ENCODE measurements at places on chromosomes 6 and 20.

DNA sequence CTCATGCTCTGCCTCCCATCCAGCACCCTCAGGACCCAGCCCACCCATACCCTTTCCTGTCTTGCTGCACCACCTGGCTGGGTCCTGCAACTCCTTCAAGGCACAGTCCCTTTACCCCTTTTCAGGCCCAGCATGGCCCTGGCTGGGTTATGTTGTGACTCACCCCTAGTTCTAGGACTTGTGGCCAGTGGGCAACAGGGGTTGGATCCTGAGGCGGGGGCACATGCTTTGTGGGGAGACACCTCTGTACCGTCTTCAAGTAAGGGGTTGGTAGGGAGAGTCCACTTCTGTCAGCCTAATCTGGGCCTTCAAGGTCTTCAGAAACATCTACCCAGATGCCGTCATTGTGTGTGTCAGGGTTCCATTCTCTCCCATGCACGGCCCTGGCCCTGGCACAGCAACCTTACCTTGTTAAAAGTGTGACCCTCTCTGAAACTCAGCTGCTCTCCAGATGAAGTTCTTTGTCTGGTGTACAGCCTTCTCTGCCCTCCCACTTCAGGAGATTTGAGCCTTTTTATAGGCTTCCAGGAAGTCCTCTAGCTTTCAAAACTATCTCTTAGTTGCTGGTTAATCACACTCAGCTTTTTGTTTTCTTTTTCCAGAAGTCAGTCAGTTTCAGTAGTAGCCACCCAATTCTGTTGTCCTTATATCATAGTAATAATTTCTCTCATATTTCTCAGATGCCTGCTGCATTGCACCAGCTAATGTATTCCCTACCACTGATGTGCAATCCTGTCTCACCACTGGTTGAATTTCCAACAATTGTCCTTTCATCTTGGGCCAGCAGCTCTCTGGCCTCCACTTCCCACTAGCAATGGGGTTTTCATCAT lies 107.3 kb downstream of the NRN1 start:
- DNase-seq, result no peak

GRCh38 chr6:31578184-31579118 lies 3.1 kb downstream of the TNF start:
- no peak for DNase-seq

GRCh38 chr6:157982563-157983405 lies 1.1 kb downstream of the SYNJ2 start:
- DNase-seq, result peak; percentile 66

- no peak for DNase-seq
These were observed 114.8 kb downstream of the CRYBG1 start for GRCh38 chr6:106475284-106475683.

DNA sequence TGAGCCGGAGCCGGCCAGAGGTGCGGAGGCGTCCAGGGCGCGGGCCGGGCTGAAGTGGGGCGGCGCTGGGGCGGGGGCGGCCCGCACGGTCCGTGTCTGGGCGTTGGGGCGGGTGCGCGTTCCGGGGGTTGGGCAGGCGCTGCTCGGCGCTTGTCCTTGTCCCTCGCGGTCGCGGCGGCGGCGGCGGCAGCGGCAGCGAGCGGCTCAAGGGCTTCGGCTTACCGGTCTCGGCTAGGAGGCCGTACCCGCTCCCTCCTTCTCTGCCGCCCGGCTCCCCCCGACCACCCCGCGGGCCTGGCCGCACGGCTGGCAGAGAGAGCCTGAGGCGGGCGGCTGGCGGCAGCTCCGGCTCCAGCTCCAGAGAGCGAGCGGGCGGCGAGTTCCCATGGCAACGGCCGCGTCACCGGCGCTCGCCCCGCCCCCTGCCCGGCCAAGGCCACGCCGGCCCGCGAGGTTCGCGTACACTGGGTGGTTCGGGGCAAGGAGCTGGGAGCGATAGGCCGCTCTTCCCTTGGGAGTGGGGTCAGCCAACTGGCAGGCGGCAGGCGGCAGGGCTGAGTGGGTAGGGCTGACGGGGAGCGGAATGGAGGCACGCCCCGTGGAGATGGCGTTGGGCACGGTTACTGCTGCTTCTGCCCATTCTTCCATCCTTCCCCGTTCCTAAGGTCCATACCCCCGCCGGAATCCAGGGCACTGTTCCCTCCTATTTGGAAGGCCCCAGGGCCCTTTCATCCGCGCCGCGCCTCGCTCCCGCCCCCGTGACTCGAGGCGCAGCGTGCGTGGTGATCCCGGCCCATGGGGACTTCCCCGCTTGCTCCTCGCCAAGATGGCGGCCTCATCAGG lies at the start of gene LRRC73:
TSS of gene LRRC73 (minus strand) at position 363 of the 843 bp plus-strand sequence. CDS start 561 bp downstream, outside the sequence.
- DNase-seq, result peak; percentile 70

- no peak for DNase-seq
These were observed 96.9 kb upstream of the VGLL2 start for GRCh38 chr6:117168296-117169063.

- no peak for DNase-seq
These were observed 126.8 kb upstream of the TMEM170B start for GRCh38 chr6:11410539-11411307.

GRCh38 chr20:35334311-35335101 lies 42.3 kb upstream of the FAM83C start:
- DNase-seq, result no peak

DNA sequence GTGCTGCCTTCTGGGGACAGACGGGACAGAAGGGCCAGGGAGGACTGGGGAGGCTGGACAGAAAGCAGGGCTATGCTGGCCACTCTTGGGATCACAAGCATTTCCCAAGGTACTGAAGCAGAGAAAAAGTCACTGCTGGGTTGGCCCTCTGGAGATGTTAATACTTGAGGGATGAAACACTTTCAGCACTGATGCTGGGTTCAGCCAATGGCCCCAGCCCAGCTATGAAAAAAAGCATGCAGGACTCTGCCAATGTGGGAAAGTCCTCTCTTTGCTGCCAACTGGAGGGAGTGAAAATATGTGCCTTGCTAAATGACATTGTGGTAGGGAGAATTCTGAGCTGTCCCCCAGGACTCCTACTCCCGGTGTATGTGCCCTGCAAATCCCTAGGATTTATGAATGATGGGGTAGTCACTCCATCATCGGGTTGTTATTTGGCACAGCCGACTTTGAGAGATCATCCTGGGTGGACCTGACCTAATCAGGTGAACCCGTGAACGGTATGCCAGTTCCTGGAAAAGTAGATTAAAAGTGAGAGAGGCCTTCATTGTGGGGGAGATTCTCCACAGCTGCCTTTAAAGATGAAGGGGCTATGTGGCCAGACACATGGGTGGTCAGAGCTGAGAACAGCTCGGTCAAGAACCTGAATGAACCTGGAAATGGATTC lies 119.9 kb upstream of the TRAF3IP2 start:
- no peak for DNase-seq

DNA sequence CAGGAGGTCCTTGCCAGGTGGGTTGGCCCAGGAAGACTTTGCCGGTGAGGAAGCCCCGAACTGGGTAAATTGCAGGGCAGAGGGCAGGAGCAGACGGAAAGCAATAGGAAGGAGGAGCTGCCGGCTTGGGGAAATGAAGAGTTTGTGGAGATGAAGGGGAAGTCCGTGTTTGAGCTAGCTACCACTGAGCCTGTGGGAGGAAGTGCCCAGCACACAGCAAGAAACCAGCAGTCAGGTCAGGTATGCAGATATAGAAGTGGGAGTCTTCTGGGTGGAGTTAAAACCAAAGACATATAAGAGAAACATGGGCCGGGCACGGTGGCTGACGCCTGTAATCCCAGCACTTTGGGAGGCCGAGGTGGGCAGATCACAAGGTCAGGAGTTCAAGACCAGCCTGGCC lies 34.7 kb downstream of the CD24 start:
- DNase-seq, result no peak
